Naive thymus-derived CD8-positive, alpha-beta T cell (primary cell): ENCODE measurements at places on chromosomes 4 and X.

DNA sequence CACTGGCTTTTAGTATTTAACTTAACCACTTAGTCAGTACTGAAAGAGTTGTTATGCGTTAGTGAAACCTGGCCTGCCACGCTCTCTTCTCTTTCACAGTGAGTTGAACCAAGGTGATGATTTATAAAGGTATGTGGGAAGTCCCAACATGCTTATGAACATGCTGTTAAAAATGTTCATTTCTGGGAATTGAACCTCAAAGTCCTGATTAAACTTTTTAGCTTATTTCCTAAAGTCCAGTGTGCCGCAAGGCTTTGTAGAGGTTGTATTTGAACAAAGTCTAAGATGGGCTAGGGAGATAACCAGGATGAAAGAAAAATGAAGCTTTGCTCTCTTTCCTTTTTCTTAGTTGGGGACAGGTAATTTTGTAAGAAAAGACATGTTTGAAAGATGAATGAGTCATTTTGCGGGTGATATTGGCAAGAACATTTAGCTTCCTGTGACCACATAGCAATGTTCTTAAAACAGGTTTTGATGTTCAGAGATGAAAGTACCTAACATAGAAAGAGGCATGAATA, 270.3 kb downstream of the DTHD1 start:
- H3K4me1 ChIP-seq: no peaks in the 10 kb centered on the region
- H3K27me3 ChIP-seq: no peaks in the 10 kb centered on the region
- no peak for DNase-seq
- H3K36me3 ChIP-seq: no peaks in the 10 kb centered on the region

DNA sequence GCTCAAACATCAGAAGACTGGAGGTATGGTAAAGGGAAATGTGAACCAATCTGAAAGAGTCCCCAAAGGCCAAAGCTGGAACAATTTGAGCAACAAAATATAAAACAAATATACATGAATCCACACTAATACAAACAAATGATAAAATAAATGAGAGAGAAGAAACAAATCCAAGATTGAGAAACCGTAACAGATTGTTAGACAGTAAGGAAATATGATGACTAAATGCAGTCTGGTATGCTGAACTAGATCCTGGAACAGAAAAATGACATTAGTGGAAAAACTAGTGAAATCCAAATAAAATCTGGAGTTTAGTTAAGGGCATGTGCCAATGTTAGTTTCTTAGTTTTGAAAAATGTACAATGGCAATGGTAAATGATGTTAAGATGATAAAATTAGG, 15.9 kb downstream of the PPA2 start:
- H3K4me1 ChIP-seq: peaks cover 32% of the 10 kb centered on the region
- no peak overlapping the region for H3K27ac ChIP-seq
- no peak overlapping the region for H3K4me3 ChIP-seq
- DNase-seq: no peak

- H3K27ac ChIP-seq: peak overlapping the region; percentile 97
- no peak overlapping the region for H3K4me3 ChIP-seq
- peaks cover 38% of the 10 kb centered on the region for H3K4me1 ChIP-seq
- no peak for DNase-seq
Observed at GRCh38 chrX:75158054-75158453, 2.0 kb upstream of the ABCB7 start.

- H3K4me3 ChIP-seq: no peak overlapping the region
- no peaks in the 10 kb centered on the region for H3K27me3 ChIP-seq
- no peaks in the 10 kb centered on the region for H3K36me3 ChIP-seq
- H3K27ac ChIP-seq: no peak overlapping the region
- no peak for DNase-seq
Observed at GRCh38 chr4:143232277-143232676, 47.6 kb downstream of the USP38 start.

DNA sequence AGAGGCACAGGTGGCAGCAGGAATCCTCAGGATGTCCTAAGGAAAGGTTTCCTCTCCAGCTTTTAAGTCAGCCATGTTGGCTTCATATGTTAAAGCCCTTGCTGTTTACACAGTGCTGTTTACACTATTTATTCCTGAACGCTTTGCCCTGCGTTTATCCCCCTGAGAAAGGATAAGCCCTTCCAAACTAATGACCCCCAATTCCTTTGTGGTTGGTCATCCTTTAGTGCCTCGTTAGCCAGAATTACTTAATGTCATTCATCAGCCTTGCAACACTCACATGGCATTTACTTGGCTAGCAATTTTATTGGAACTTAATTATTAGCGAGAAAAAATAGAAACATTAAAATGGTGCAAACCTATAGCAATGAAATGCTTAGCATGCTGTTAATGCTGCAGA, 23.8 kb downstream of the VCX2 start:
- no peaks in the 10 kb centered on the region for H3K27me3 ChIP-seq
- no peak for DNase-seq

DNA sequence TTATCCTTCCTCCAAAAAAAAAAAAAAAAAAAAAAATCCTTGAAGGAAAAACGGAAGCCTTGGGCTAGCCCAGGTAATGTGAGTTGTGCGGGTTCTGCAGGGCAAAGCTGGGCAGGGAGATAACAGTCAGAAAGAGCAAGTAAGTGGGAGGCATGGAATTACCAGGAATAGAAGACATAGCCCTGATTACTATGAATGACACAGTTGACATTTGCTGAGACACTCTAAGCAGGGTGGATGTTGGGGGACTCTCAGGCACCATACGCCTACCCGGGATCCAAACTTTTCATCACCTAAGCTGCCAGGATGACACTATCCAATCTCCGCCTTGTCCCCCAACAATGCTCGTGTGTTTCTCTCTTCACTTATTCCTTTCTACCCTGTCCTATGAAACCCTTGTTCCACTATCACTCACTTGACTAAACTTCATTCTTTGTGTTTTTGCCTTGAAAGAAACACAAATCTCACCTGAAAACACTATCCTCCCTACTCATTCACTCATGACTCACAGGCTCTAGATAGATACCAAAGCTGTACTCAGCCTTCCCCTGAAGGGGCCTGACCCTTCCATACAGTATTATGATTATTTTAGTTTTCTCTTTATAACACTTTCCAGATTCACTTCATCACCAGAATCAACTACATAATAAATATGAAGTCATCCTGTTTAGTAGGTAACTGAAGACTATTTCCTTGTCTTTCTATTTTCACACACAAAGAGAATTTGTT, 158.4 kb downstream of the INPP4B start:
- no peaks in the 10 kb centered on the region for H3K27me3 ChIP-seq
- H3K4me1 ChIP-seq: peaks cover 8% of the 10 kb centered on the region
- DNase-seq: no peak
- peaks cover 6% of the 10 kb centered on the region for H3K36me3 ChIP-seq

GRCh38 chr4:59945277-59945676, 1254.8 kb upstream of the ADGRL3 start:
- no peak overlapping the region for H3K4me3 ChIP-seq
- no peaks in the 10 kb centered on the region for H3K27me3 ChIP-seq
- H3K27ac ChIP-seq: no peak overlapping the region
- no peaks in the 10 kb centered on the region for H3K36me3 ChIP-seq
- H3K4me1 ChIP-seq: no peaks in the 10 kb centered on the region

DNA sequence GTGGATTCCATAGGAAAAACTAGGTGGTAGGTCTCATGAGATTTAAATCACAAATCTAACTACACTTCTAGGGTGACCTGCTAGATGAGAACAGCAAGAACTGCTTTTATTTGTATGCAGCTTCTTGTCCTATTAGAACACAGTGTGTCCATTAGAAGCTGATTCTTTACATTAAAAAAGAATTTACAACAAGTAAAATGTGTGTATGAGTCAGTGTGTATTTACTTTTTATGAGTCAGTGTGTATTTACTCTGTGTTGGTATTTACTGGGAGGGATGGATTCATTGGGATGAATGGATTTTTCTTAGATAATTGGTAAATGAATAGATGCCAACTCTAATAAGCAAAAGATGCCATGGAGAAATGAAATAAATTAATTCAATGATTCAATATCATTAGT, 40.6 kb upstream of the XPNPEP2 start:
- H3K4me3 ChIP-seq: no peak overlapping the region
- no peaks in the 10 kb centered on the region for H3K27me3 ChIP-seq
- H3K36me3 ChIP-seq: no peaks in the 10 kb centered on the region

DNA sequence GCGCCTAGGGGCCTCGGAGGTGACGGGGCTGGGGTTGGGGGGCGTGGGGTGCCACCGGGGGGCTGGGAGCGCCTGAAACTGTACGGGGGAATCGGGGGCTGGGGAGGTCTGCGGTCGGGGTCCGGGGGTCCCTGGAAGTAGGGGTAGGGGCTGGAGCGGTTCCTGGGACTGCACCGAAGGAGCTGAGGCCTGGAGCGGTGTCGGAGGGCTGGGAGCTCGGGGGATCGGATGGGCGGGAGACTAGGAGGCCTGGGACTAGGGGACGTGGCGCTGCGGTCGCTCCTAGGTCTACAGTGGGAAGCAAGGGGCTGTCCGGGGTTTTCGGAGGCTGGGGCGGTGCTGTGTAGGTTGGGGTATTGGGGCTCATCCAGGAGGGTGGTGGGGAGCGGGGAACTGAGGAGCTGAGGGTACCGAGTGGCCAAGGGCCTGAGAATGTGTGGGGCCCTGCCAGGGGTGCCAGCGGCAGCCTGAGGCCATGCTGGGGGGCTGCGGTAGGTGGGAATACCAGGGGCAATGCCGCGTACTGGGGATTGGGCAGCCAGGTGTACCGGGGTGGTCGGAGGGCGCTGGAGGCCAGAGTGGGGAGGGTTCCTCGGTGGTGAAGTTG, 562 bp downstream of the AKAP17A start:
- peak overlapping the region; percentile 72 for H3K27ac ChIP-seq
- peak overlapping the region; percentile 89 for H3K4me3 ChIP-seq
- H3K36me3 ChIP-seq: no peaks in the 10 kb centered on the region
- H3K27me3 ChIP-seq: no peaks in the 10 kb centered on the region
